Large intestine (tissue), 12 donors: ENCODE measurements at places on chromosomes 2 and 18.

DNA sequence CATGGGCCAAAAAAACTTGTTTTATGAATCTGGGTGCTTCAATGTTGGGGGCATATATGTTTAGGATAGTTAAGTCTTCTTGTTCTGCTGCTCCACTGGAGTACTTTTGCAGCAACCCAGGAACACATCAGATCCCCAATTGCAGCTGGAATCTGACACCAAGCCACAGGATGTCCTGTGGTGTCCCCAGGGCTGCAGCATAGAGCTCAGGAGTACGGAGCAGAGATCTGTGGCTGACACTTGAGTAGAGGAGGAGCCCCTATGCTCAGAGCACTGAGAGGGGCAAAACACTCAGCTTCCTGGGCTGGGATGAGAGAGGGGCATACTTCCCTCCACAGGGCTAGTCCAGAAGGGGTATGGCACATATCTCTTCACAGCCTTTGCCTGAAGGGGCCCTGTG, 138.9 kb upstream of the ERBB4 start:
- no peak for DNase-seq

GRCh38 chr18:10245846-10246175, 208.6 kb upstream of the APCDD1 start:
- no peak for DNase-seq

DNA sequence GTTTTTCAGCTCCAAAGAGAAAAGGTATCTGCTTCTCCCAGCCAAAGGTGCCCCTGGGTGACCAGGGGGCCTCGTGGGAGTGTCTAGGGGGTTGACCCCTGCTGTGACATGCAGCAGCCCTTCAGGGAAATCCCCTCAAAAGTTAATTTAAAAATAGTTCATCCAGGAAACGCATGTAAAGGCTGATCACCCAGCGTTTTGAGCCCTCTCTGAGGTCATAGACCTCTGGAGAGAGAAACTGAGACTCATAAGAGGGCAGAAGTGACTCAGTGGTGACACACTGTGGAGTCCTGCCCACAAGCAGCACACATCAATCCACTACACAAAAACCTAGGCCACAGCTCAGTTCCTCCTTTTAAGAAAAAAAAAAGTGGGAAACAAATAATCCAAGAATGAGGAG, 11.9 kb downstream of the GAL3ST2 start:
- no peak for DNase-seq

- DNase-seq = no peak
Observed at GRCh38 chr18:55513161-55513560, 74.8 kb downstream of the TCF4 start.

DNA sequence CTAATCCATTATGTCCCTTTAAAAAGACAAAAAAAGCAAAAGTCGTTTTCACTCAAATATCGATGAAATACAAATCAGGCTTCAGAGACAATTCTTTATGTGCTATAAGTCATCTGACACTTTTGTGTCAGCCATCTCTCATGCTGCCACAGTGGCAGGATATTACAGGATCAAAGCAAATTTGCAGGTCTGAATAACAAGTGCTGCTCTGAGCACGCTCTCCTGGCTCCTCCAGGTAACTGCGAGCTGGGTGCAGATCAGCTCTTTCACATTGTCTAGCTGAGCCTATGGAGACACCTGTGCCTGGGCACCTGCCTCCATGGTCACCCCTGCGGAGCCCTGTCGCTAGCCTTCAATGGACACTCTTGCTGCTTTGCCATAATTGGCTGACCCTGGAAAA, 250.2 kb upstream of the RAB12 start:
- DNase-seq = no peak

- DNase-seq = no peak
Observed at GRCh38 chr2:233320470-233320869, 12.9 kb downstream of the SAG start.

DNA sequence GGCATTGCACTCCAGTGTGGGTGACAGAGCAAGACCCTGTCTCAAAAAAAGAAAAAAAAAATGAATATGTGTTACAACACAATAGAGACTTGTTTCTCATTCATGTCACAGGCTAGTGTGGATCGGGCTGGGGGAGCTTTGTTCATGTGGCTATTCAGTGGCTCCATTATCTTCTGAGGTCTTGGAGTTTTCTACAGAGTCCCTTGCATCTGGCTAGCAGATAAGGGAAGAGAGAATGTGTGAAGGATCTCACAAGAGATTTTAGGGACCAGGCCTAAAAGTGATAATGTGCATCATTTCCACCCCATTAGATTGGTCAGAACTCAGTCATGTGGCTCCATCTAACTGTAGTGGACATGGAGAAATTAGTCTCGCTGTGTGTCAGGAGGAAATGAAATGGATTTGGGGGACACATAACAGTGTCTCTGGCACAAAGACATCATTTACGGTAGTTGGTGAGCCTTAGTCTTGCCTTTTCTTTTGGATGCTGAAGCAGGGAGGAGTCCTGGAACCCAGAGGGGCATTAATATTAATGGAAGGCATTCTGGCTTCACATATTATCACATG, 32.4 kb upstream of the CASP10 start:
- DNase-seq = no peak

GRCh38 chr2:33242845-33243244, 233.6 kb upstream of the RASGRP3 start:
- DNase-seq = no peak

DNA sequence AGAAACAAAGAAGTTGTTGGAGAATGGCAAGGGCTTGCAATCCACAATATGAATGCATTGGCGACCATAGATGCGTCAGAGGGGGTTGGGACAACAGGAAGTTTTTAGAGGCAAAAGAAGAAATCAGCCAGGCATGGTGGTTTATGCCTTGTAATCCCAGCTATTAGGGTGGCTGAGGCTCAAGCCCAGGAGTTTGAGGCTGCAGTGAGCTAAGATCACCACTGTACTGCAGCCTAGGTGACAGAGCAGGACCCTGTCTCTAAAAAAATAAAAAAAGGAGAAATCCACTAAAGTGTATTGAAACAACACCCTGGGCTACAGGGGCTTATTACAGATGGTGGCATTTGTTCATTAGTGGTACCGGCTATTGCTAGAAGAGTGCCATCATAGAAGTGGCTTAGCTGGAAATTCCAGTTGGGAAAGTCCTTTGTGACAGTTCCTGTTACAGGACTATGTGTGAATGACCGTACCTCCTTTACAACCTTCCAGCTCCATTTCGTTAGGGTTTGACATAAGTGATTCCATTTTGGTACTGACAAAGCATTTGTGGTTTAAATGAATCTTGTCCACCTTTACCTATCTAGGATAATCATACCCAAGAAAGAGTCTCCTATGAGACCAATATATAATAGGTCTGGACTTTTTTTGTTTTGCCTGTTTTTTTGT, 10.7 kb upstream of the WDSUB1 start:
- no peak for DNase-seq

GRCh38 chr2:164810843-164811242, 30.8 kb downstream of the COBLL1 start:
- no peak for DNase-seq

DNA sequence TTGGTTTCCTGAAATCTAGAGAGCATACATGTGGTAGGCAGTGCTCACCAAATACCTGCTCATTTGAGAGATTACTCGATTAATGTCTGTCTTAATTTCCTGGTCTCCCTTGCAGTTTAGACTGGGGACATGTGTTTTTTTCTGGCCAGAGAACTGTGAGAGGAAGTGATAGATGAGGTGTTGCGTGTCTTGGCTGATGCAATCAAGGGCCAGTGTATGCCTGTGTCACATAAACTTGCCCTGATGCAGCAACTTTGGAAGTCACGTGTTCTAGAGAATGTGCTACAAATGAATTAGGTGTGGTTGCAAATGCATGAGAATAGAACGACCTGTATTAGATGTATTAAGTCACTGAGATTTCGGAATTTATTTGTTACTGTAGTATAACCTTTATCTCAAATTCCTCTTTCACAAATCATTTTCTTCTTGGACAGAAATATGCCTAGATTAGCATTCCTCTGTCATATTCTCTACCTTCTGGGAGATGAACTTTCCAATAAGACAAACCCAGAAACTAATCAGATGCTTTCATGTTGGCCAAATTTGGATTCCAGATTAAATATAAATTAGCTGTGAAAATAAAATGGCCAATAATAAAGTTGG, 9.9 kb upstream of the IL1A start:
- DNase-seq = peak; percentile 80

DNA sequence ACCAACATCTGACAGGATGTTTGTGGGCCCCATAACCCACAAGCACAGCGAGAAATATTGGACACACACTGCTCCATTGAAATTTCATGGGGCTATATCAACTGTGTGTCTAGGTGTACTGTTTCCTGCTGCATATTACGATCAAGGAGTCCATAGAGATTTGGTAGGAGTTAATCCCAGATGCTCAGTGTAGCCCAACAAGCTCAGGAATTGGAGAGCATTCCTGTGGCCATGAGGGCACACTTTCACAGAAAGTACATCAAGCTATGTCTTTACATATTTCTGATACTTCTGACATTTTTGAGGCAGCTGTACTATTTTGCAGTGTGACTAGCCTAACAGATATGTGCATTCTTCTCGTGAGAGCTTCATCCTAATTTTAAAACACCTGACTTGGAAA, 473.1 kb downstream of the PTH2R start:
- DNase-seq = no peak

GRCh38 chr18:32980896-32981295, 208.1 kb upstream of the KLHL14 start:
- DNase-seq = no peak

GRCh38 chr2:103448495-103448894, 686.7 kb downstream of the TMEM182 start:
- DNase-seq = no peak

DNA sequence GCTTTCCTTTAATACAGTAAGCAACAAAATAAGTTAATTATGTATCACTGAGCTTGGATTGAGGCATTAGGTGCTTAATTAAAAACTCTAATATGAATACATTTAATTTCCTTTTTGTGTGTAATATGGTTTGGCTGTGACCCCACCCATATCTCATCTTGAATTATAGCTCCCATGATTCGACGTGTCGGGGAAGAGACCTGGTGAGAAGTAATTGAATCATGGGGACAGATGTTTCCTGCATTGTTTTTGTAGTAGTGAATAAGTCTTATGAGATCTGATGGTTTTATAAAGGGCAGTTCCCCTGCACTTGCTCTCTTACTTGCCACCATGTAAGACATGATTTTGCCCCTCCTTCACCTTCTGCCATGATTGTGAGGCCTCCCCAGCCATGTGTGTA, 325.4 kb upstream of the CDH7 start:
- DNase-seq = no peak

GRCh38 chr2:119293254-119293653, 69.6 kb downstream of the STEAP3 start:
- no peak for DNase-seq

GRCh38 chr2:236973343-236973980, 112.2 kb upstream of the COPS8 start:
- DNase-seq = no peak

- DNase-seq = no peak
Observed at GRCh38 chr2:136059036-136059472, 58.9 kb downstream of the CXCR4 start.

DNA sequence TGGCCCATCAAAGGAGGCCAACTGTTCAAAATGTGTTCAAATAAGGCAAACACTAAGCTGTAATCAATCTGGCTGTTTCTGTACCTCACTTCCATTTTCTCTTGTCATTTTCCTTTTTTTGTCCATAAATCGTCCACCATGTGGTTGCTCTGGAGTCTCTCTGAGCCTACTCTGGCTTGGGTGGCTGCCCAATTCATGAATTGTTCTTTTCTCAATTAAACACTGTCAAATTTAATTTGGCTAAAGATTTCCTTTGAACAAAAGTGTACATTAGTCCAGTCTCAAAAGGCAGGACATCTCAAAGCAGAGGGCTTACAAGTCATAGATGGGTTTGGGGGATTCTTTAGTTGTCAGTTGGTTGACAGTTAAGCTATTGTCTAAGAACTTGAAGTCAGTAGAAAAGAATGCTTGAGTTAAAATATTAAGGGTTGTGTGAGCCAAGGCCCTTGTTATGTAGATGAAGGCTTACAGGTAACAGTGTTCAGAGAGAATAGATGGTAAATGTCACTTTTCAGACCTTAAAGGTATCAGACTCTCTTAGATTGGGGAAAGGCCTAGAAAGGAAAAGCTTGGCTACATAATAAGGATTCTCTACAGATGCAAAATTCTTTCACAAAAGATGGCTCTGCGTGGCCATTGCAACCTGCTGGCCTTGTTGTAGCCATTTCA, 831.2 kb upstream of the CDH2 start:
- DNase-seq = no peak

- DNase-seq = peak; percentile 31
Observed at GRCh38 chr2:207939342-207940108, 85.8 kb downstream of the PLEKHM3 start.

DNA sequence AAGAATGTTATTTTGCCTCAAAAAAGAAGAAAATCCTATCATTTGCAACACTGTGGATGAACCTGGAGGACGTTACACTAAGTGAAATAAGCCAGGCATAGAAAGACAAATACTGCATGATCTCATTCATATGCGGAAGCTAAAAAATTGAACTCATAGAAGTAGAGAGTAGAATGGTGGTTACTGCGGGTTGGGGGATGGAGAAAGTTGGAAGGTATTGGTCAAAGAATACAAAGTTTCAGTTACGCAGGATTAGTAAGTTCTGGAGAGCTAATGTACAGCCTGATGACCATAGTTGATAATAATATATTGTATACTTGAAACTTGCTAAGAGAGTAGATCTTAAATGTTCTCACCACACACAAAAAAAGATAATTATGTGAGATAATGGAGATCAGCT, 5.0 kb upstream of the GALNT5 start:
- no peak for DNase-seq

DNA sequence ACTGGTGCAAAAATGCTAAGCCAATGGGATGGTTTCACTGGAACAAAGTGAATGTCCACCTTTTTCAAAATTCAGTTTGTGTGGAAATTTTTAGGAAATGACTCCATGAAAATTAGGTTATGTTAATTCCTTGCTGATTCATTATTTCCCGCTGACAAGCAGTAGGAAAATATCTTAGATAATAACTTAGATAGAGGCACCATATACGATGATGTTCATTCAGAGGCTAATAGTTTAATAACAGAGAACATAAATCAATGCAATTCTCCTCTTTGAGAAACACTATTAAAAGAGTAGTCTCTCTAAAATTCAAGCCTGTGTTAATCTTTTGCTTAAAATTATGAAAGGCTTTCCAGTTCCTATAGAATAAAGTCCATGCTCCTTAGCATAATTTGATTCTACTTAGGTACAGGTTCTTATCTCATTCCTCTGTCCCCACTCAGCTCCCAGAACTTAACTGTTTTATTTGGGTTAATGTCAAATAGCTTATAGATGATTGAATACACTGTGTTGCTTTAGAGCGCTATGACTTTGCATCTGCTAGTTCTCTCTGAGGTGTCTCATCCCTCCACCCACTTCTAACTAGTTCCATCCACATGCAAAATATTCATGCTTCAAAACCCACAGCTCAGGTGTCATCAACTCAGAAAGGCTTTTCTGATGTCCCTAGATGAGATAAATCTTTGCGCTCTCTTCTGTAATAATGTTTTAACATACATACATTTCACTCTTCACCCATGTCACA, 503.6 kb downstream of the ERBB4 start:
- no peak for DNase-seq

DNA sequence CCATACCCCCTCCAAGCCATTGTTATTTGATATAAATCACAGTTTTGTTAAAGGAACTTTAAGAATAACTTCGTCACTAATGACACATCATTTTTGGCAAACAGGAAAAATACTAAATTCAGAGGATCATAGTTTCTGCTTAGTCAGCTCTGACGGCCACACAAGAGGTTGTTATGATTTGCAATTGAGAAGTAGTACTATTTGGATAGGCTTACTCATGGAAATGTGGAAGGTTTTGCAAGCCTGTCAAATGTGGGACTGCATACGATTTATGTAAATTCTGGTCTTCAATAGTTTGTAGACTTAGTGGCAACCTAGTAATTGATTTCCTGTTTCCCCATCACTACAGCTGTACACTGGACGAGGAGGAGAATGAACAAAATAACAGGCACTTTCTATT, 108.1 kb downstream of the ARHGEF33 start:
- no peak for DNase-seq
